ENCODE measurements at places on chromosomes 12 and 14.
A peak's percentile ranks its signal among the peaks of the same experiment; 100 is the strongest.

DNA sequence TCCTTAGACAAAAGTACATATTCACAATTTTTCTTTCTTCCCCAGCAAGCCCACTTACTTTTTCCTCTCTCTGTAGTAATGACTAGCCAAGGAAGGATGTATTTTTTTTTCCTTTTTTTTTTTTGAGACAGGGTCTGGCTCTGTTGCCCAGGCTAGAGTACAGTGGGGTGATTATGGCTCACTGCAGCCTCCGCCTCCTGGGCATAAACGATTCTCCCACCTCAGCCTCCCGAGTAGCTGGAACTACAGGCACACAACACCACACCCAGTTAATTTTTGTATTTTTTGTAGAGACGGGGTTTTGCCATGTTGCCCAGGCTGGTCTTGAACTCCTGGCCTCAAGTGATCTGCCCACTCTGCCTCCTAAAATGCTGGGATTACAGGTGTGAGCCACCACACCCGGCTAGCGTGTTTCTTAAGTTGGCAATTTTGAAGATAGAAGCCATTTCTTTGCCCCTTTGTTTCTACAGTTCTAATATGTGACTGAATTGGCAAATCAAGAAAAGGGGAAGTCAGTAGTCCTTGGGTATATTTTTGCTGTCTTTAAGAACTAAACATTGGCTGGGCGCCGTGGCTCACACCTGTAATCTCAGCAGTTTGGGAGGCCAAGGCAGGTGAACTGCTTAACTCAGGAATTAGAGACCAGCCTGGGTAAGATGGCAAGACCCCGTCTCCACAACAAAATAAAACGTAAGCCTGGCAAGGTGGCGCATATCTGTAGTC, 3.2 kb upstream of the NACA start:
- DNase-seq, result no peak

- no peak for DNase-seq
These were observed 24.1 kb downstream of the ITPK1 start for GRCh38 chr14:93091666-93092065.

DNA sequence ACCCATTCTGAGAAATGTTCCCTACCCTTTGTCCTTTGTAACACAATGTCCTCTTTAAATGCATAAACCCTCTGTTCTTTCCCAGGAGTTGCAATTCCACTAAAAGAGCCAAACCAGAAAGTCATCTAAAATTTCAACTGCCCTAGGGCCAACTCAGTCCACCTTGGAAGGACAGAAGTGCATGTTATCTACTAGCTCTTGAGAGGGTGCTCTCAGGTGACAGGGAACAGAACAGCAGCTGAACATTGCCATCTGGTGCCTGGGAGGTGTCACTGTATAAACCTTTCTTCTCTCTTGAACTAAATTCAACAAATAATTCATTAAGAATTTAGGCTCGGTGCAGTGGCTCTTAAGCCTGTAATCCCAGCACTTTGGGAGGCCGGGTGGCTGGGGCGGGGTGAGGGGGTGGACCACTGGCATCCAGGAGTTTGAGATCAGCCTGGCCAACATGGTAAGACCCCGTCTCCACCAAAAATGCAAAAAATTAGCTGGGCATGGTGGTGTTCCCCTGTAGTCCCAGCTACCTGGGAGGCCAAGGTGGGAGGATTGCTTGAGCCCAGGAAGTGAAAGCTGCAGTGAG, 10.3 kb upstream of the FERMT2 start:
- DNase-seq, result peak; percentile 10

GRCh38 chr12:132506328-132507160, 16.6 kb downstream of the FBRSL1 start:
- peak; percentile 53 for DNase-seq

GRCh38 chr12:34377243-34378035, 355.1 kb downstream of the ALG10 start:
- no peak for DNase-seq

DNA sequence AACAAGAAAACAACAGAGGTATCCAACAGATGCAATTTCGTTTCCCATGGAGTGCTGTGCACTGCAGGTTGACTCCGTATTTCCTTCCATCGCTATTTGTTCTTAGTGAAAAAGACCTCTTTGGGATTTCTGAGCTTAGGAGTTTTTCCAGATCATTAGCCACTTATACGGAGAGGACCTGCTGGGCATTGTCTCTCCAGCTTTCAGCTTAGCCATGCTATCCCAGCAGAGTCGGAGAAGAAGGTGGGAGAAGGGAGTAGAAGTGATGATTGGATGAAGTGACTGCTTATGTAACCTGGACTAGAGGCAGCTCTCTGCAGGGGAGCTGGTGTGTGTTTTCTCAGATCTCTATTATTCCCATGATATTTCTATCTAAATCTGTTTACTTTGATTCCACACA, 737.7 kb downstream of the DIO2 start:
- DNase-seq, result no peak

DNA sequence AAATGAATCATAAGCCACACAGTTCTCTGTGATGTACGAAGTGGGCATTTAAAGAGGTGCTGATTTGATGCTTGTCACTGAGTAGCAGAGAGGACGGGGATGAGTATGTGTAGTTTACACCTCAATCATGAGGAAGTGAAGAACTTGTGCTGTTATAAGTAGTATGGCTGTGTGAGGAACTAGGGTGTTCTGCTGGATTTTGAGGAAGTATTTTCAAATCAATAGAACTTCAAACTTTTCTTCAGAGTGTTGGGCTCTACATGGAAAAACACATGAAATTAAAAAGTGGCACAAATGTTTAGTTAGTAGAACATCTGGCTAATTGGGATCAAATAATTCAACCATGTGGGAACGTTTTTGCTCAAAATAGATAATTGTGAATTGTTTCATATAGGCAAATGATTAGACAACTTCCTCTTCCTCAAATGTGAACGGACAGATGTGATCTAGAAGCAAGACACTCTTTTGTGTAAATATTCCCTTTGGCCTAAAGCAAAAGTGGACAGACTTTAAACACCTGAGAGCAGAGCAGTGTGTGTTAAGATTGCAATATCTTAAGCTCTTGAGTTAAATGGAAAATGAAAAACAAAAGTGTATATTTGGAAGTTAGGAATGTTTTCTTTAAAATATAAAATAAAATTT, 168.5 kb downstream of the NAV3 start:
- no peak for DNase-seq

Measured in stimulated activated CD8-positive, alpha-beta memory T cell treated with anti-CD3 and anti-CD28 coated beads, Interleukin-7, amount 100 ng/mL, for 48 hours (primary cell).